NCI-H524 treated with DMSO at 0.1 percent for 48 hours (cell line): ENCODE measurements at places on chromosomes 11 and 22.
A peak's percentile ranks its signal among the peaks of the same experiment; 100 is the strongest.

- no peak for DNase-seq
Observed at GRCh38 chr22:27311698-27312550, 489.6 kb downstream of the MN1 start.

DNA sequence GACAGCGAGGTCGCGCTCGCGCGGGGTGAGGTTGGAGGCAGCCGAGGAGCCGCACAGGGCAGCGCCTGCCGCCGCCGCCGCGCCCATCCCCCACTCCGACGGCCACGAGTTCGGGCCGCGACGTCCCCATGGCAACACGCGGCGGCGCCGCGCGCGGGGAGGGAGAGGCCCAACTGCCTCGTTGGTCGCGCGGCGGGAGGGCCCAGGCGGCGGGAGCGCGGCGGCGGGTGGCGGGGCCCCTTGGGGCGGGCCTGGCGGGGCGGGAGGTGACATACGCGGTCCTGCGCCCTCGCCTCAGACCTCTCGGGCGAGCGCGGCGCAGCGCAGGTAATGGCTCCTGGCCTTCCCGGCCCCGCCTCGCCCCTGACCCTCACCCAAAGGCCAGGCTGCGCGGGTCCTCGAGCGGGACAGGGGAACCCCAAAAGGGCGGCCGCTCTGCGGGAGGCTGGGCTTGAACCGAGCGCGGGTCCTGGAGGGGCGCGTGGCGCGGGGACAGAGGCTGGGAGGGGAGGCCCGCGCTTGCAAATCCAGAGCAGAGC lies at the start of gene DEUP1:
TSS of gene DEUP1 (plus strand) at position 297 of the 539 bp plus-strand sequence. CDS start 1,518 bp downstream, outside the sequence.
- no peak for DNase-seq

- DNase-seq = no peak
Observed at GRCh38 chr22:38027487-38027886, 29.7 kb upstream of the PICK1 start.

GRCh38 chr22:46500201-46500600 lies 37.2 kb downstream of the CELSR1 start:
- DNase-seq = peak; percentile 25

GRCh38 chr11:2549876-2550605 lies 105.2 kb downstream of the KCNQ1 start:
- no peak for DNase-seq

DNA sequence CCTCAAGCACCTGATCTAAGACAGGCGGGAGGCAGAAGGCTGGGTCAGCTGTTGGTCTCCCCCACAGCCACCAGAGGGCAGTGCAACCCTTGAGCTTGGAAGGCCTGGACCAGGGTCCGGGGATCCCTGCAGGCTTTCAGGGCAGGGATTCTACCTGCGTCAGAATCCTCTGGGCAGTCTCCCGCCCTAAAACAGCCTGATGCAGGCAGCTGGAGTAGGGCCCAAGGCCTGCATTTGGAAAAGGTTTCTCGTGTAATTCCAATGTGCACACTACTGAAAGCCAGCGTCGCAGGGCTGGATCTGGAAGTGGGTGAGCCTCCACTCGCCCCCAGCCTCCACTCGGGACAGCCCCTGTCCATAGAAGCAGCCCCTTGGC lies 31.8 kb downstream of the BID start:
- DNase-seq = no peak

DNA sequence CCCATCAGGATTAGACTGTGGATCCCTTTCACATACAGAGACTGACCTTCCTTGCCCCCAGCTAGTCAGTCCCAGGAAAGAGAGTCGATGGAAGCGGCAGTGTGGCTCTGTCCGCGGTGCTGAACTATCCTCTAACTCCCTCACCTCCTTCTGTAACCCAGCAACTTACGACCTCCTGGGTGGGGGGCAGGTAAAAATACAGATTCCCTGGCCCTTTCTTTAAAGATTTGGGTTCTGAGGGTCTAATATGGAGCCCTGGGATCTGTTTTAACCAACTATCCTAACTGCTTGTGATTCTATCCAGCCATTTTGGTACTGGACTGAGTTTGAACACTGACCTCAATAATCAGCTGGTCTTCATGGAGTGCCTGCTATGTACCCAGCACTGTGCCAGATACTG lies 23.2 kb downstream of the MFNG start:
- no peak for DNase-seq

GRCh38 chr22:43424666-43425630 lies 13.1 kb downstream of the MPPED1 start:
- no peak for DNase-seq

- DNase-seq = no peak
Observed at GRCh38 chr11:134363592-134363991, 31.8 kb downstream of the GLB1L2 start.

DNA sequence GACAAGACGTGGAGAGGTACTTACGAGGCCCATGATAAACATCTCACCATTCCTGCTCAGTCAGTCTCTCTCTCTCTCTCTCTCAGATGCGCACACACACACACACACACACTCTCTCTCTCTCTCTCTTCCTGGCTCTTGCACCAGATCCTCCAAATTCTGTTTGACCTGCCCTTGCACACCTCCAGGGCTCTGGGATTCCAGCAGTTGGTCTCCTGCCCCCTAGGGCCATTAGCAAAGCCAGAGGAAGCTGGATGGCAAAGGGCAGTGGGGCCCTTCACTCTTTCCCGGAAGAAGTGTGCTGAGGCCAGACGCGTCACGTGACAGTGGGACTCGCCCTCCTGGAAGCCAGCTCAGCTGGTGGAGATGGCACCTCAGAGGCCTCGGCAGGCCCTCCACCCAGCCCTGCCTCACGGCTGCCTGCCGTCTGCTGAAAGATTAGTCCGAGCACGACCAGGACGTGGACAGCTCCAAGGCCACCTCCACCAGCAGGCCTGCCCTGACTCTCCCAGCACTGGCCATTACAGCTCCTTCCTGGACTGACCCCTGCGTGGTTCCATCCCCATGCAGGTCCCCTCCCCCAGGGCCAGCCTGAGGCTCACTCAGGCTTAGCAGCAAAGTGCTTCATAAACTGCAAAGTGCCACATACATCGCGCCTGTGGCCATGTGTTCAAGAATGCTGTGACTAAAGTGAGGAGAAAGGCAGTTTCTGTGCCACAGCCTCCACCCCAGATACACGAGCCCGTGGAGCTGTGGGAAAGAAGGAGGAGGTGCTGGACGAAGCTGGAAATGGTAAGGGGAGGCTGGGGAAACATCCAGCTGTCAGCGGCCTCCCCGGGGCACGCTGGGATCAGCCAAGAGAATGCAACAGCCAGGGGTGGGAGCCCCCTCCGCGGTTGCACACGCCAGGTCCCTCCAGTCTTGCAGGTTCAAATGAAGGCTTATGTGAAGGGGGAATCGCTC lies 3.7 kb downstream of the PDGFB start:
- no peak for DNase-seq

GRCh38 chr11:88415495-88415894 lies 78.0 kb upstream of the CTSC start:
- no peak for DNase-seq

DNA sequence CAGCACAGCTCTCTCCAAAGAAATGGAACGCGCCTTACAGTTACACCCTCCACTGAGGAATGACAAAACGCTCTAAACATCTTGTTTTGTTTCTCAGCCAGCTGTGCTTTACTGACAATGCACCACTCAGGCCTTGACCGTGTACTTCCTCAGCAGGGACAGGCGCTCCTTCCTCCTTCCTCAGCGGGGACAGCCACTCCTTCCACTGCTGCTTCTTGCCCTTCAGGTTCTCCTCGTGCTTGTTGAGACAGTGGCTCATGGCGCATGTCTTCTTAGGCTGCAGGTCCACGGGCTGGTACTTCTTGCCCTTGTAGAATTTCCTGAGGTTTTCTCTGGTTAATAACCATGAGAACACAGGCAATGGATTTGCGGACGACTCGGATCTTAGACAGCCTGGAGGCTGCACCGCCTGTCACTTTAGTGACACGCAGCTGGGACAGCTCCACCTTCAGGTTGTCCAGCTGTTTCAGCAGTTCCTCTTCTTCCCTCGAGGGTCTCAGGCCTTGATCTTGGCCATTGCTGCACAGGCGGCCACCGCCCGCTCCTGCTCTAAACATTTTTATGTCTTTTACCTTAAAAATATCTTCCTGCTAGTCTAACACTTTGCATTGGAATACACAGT lies 613.8 kb downstream of the BRD1 start:
- DNase-seq = no peak

- no peak for DNase-seq
Observed at GRCh38 chr22:37822079-37822833, 926 bp upstream of the GALR3 start.

GRCh38 chr11:127925475-127925874 lies 661.9 kb downstream of the ETS1 start:
- DNase-seq = no peak

DNA sequence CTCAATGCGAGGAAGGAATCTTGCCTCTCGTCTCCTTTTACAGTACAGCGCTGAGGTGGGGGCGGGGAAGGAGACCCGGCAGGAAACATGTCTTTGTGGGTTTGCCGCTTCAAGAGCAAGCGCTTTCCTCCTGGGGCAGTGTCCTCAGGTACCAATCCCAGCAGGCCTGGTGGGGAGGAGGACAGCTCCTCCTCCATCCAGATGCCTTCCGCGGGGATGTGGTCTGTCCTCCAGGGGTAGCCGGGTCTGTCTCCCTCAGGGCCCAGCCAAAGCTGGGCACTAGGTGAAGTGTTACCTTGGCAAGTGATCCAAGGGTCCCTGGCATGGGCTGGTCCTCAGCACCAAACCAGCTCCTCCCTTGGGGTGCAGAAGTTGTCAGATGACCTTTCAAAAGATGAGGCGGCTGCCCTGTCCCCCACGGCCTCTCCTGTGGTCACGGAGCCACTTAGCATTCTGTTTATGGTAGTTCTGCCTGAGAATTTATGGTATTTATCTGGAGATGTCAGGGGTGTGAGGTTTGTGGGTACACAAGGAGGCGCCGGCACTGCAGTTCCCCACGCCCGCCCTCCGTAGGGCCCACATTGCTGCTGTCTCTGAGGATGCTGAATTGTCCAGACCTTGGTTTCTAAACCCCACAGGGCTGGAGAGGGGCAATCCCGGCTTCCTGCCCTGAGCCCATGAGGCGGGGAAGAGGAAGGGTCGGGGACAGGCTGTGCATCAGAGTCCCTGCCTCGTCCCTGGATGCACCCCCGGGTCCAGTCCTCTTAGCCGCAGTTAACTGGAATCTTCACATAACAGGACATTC lies 93.5 kb upstream of the ANO1 start:
- no peak for DNase-seq

- no peak for DNase-seq
Observed at GRCh38 chr22:17441326-17441725, 72.1 kb downstream of the CECR2 start.

DNA sequence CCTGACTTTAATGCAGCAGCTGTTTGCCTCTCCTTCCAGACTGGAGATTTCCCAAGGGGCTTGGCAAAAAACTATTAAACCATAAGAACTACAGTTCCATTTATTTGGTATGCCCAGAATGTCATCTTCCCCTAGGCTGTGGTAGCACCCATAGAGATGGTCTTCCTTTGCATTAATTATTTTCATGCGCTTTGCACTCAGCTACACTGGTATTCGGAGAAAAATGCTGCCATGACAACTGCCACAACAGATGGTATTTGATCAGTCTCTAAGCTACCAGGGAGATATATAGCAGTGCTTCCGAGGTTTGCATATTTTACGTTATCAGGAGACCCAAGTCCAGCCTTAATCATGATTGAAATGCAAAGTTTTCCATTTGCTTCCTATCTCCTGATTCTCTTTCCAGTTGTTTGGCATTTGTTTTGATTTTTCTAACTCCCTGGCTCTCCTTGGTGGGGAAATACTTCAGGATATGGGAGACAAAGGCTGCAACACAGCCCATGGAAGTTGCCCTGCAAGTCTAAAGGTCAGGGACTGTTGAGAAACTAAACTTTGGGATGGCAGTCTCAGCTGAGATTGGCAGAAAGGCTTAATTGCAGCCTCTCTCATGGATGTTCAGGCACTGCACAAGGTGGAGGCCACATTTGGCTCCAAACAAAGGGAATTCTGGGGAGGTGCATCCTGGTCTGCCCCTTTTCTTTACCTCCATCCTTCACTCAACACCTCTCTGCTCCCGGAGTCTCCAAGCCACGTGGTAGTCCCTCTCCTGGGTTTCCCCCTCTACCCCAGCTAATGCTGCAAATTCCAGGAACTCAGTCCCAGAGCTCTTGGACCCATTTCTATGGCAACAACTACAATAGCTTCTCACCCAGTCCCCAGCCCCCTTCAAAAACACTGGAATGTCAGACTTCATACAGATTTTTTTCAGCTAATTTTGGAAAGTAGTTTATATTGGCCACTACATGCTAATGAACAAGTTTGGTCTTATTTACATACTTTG lies 151.8 kb downstream of the NAV2 start:
- DNase-seq = no peak

GRCh38 chr11:69981119-69981784 lies 96.9 kb upstream of the ANO1 start:
- no peak for DNase-seq

DNA sequence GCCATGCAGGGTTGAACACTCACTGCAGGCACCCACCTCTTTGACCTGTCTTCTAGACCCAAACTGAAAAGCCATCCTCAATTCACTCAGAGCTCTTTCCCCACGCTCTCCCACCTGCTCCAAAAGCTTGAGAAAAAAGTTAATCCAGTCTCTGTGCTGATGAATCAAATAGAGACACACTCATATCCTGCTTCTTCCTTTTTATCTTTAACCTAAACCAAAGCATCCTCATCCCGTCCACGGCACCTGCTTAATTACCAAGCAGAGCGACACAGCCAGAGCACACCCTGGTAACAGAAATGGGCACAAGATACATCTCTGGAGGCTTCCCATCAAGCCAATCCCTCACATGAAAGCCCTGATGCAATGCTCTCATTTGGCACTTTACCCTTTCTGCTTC lies 102.6 kb downstream of the PLEKHA7 start:
- no peak for DNase-seq

GRCh38 chr11:73185680-73186293 lies 32.3 kb upstream of the P2RY2 start:
- no peak for DNase-seq

- no peak for DNase-seq
Observed at GRCh38 chr11:133555034-133555433, 22.7 kb upstream of the OPCML start.

- DNase-seq = no peak
Observed at GRCh38 chr22:23313791-23314567, 133.7 kb downstream of the BCR start.

- no peak for DNase-seq
Observed at GRCh38 chr11:134383576-134384221, 28.3 kb downstream of the B3GAT1 start.

DNA sequence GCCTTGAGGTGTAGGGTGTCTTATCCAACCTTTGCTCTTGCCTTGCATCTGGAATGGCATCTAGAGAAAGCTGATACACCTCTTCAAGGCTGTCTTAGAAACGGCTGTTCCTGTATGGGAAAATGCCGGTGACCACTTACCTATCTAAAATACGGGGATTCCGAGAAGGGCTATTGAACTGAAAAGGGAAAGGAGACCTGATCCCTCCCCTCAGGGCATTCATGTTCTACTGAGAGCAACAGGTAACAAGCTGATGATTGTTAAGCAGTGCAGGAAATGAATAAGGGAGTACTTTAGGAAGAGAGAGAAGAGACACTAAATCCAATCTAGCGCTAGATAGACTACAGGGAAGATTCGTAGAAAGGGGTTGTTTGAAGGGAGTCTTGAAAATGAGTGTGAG lies 1388.1 kb downstream of the FAM181B start:
- no peak for DNase-seq

- DNase-seq = no peak
Observed at GRCh38 chr11:12893787-12894672, 115.1 kb upstream of the RASSF10 start.
